CD8-positive, alpha-beta T cell (primary cell): ENCODE measurements at places on chromosomes 12 and 14.

- no peak for DNase-seq
These were observed 171.2 kb downstream of the ZFP36L1 start for GRCh38 chr14:68621400-68622365.

- no peak for DNase-seq
These were observed 67.2 kb downstream of the NOS1 start for GRCh38 chr12:117294189-117294603.

DNA sequence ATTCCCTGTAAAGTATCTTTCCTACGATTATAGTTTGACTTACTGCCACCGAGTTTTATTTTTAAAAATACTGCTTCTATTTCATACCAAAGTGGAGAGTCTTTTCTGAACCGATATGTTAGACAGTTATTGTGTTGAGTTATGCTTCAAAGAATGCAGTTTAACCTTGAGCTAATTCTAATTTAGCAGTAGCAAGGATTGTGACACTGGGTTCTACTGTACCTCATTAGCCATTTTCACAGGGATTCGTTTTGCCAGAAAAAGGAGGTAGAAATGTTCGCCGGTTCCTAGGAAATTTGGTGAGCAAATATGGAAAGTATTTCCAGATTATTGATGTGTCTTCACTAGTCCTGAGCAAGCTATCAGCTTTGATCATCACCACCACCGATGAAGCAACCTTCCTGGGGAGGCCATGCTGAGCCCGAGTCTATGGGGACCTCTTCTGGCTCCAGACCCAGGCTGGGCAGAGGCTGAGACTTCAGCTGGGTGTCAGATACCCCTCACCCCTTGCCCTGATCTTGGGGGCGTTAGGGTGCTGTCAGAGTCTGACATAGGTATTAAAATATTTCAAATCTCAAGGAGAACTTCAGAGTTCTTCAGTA, 13.6 kb downstream of the GLRX5 start:
- DNase-seq: no peak

DNA sequence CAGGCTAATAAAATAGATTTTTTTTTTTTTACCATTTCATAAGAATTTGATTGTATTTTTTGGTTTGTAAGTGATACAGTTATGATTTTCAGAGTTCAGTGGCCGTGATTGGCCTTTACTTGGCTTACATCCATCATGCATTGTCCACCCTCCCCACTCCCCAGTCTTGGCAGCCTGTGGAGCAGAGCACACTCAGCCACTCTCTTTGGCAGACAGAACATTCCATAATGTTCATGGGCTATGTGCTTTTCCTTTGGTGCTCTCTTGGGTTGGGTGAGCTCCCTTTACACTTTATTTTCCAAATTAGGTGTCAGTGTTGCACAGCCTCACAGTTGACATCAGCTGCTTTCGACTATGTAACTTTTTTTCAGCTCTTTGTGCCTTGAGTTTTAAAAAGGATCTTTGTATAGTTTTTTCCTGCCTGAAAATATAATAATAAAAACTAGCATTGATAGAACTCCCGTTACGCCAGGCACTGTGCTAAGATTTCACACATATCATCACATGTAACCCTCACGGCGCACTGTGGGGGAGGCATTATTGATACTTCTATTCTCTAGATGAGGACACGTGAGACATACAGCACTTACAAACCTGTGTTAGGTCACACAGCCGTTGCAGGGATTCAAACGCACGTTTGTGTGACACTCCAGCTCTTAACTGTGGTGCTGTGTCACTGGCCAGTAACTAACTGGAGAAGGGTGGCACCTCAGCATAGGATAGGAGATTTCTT, 21.5 kb downstream of the SUDS3 start:
- no peak for DNase-seq

- DNase-seq: no peak
These were observed 42.9 kb downstream of the HRK start for GRCh38 chr12:116838365-116838764.

DNA sequence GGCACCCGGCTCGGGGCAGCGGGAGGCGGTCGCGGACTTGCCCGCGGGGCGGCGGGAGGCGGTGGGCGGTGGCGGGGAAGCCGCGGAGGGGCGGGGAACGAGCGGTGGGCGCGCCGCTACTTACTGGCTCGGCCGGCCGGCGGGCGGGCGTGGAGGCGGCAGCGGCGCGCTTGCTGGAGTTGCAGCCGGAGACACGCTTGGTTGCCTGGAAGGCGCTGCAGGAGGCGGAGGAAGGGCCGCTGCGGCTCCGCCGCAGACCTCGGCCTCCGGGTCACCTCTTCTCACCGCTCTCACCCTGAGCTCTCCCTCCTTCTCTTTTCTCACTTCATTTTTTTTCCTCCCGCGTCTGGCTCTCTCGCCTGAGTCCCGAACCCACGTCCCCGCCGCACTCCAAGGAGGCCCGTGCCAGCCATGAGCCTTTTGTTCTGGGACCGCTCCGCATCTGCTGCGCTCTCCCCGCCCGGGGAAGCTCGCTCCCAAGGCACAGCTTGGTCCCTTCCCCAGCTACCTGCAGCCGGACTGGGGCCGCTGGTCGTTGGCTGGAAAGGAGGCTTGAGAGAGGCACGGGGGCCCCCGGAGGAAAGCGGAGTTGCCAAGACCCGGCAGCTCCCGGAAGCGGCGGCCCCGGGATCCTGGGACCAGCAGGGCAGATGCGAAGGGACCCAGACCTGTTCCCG, 592 bp upstream of the KCNK10 start:
- DNase-seq: no peak

DNA sequence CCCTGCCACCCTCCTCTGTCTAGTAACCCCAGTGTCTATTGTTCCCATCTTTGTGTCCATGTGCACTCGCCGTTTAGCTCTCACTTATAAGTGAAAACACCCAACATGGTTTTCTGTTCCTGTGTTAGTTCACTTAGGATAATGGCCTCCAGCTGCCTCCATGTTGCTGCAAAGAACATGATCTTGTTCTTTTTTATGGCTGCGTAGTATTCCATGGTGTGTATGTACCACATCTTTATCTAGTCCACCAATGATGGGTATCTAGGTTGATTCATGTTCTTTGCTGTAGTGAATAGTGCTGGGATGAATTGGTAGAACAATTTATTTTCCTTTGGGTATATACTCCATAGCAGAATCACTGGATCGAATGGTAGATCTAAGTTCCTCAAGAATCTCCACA, 51.0 kb upstream of the RFLNA start:
- DNase-seq: no peak

DNA sequence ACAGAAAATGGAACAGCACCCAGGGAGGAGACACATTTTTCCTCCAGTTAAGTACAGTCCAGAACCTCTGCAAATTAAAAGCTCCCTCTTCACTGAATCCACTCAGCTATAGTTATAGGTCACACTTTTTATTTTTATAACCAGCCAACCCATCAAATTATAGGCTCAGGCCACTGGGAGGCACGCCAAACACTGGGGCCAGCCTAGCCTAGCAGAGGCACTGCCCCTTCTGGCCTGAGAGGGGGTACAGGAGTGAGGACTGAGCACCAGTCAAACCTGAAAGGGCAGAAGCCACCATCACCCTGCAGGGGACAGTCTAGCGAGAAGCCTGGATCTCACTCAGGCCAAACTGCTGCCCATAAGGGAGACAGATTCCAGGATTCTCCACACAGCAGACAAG, 19.3 kb downstream of the FMNL3 start:
- no peak for DNase-seq

GRCh38 chr12:124588751-124589267, 21.4 kb upstream of the NCOR2 start:
- no peak for DNase-seq

DNA sequence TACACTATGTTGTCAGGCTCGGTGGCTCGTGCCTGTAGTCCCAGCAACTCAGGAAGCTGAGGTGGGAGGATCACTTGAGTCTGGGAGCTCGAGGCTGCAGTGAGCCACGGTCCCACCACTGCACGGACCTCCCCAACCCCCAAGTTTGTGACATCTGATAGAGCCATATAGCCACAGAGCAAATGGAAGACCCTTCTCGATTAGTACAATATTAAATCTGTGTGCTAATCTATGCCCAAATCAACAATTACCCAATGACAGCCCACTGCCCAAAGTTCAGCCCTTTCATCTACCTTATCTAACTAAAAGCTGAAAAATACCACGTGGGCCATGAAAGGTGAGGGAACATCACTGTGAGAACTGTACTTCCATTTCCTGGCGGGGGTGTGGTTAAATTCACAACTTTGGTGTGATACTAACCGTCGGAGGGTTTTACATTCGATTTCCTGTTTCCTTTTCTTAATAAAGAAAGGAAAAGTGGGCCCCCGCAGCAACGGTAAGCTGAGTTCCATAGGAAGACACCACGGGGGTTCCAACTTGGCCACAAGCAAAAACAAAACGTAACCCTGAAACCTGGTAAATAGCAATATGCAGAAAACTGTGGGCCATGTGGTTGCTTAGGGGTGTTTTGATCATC, 31.2 kb upstream of the FOS start:
- peak; percentile 89 for DNase-seq

DNA sequence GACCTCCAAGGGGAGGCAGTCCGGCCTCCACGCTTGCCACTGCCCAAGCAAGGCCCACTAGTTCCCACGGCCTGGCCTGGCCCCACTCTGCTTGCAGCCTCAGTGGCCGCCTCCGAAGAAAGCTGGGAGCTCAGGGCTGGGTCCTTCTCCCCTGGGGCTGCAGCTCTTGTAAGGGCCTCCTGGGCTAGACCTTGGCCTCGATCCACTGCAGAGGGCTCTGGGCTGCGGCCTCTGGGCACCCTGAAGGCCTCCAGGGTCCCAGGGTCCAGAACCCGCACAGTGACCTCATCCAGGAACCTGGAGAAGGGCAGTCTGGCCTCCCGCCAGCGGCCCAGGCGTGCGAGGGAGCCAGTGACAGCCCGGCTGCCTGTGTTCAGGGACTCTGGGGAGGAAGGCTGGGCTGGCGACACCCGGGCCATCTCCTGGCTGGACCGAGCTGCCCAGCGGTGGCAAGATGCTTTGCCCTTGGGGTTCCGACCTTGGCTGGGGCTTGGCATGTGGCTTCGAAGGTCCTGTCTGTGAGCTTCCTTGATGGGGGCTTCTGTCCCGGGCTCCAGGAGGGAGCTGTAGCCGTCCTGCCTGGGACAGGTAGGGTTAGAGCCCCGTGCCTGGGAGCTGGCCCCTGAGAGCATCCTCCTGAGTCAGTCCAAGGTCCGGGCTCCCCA, 9.8 kb downstream of the BEGAIN start:
- DNase-seq: no peak

- no peak for DNase-seq
These were observed 327.2 kb downstream of the EMP1 start for GRCh38 chr12:13523536-13524307.
